ENCODE measurements at places on chromosomes 7 and 10. TPM values are rescaled to one million over a fixed set of nuclear protein-coding genes. Genes with fewer than 3 reads are reported as not detected.
A peak's percentile ranks its signal among the peaks of the same experiment; 100 is the strongest.

GRCh38 chr7:6399351-6399750 is 48.4 kb downstream of the DAGLB start:
- no peak for DNase-seq

- DNase-seq: no peak
These were observed 1262.0 kb downstream of the TYW1 start for GRCh38 chr7:68258609-68259008.

GRCh38 chr10:68135362-68135761 is 26.1 kb downstream of the MYPN start:
- DNase-seq: no peak

DNA sequence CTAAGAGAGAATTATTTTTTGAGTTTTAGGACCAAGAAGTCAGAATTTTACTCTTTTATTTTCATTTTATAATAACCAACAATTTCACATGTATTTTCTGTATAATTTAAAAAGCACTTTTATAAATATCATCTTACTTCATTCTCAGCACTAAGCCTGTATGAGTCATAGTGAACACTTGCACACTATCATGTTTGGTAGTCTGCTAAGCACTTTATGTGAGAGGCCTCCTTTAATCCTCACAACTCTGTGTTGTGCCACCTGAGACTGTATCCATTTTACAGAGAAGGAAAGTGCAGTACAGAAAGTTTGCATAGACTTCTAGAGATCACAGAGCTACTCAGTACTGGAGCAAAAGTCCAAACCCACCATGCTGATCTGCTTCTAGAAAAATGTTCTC is 939.6 kb downstream of the NRG3 start:
- DNase-seq: no peak

GRCh38 chr7:94062372-94062771 is 58.2 kb upstream of the BET1 start:
- DNase-seq: no peak

GRCh38 chr7:66913118-66914037 is 7.6 kb upstream of the TMEM248 start:
- DNase-seq: no peak

DNA sequence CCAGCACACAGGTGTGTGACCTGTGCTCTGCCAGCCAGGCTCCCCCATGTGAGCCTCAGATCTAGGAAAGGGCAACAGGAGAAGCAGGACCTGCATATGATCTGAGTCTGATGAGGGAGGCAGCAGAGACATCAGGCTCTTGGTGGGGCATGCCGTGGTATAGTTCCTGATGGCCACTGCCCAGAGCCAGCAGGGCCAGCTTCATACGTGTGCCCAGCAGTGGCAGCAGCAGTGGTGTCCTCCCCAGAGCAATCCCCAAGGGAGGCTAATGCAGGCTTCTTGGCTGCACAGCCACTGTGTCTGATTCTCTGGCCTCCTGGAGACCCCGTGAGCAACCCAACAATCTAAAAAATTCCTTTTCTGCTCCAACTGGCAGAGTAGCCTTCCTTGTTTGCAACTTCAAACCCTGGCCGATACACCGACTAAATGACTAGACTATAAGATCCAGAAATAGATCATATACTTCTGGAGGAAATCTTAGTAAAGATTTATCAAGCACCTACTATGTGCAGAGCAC is 230.6 kb upstream of the ZMIZ1 start:
- no peak for DNase-seq

DNA sequence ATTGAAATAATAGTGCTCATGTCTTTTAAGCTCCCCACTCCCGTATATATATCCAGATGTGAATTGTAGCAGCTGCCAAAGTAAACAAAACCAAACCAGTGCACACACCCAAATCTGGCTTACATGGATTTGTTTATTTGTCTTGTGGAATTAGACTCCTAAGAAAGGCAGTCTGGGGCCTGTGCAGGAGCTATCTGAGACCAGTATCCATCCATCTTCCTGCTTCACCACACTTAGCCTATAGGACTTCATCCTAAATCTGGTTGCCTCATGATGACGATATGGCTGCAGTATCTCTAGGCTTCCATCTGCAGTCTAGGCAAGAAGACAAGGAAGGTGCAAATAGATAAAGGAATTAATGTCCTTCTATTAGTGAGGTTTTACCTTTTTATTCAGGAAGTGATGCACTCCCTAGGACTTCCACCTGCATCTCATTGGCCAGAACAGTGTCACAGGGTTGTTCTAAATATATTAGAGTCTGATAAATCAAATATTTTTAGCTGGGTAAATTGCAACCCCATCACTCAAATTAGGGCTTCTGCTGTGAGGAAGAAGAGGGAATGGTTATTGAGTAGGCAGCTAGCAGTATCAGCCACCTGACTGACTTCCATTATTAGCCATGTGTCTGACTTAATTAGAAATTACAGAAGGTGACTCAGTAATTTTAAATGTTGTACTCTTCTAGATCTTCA is 6.0 kb downstream of the WIPF3 start:
- DNase-seq: peak; percentile 9

DNA sequence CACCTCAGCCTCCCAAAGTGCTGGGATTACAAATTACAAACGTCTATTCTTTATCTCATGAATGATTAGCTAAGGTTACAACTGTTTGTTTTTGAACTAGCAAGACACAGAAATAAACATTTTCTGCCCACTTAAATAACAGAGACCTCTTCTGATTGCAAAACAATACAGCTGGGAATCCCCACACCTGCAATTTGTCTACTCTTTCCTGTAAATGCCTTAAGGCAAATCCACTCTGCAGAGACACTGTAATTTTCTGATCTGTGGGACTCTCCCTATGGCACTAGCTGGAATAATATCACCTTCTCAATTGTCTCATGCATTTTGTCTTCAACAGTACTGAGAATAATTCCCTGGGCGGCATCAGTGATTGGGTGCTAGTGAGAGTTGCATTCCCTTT is 149.3 kb upstream of the FAM3C start:
- no peak for DNase-seq

GRCh38 chr10:86941991-86942421 is 15.4 kb downstream of the MMRN2 start:
- no peak for DNase-seq

- no peak for DNase-seq
These were observed 44.2 kb downstream of the DLD start for GRCh38 chr7:107934991-107935770.

- DNase-seq: no peak
These were observed 391.1 kb downstream of the RPS24 start for GRCh38 chr10:78424723-78425122.

DNA sequence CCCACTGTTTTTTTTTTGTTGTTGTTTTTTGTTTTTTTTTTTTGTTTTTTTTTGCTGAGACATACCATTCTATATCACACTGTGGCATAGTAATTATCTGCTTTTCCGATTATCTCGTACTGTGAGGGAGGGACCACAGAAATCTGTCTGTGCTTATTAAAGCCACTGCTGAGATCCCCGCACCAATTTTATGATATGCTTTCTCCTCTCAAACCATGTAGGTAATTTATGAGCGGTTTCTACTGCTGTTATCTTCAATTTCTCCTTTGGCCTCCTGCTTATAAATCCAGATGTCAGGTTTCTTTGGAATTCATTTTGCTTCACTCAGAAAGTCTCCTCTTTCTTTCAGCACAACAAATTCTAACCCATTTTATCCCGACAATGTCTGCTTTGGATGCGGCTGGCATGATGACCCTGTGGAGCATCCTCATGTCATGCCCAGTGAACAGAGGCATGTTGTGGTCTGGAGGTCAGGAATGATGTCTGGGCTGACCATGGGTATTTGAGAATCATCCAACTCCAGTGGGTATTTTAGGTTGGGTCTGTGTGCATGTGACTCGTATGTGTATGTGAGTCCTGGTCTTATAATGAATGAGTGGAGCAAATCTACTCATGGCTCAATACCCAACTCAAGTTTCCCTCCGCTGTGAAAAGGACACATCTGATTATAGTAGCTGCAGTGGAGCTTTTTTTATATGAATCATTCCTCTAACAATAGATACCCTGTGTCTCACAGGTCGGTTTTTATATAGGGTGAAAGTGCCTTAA is 213.4 kb downstream of the GALNT17 start:
- DNase-seq: no peak

GRCh38 chr7:43491984-43492383 is 90.9 kb upstream of the STK17A start:
- DNase-seq: peak; percentile 73

DNA sequence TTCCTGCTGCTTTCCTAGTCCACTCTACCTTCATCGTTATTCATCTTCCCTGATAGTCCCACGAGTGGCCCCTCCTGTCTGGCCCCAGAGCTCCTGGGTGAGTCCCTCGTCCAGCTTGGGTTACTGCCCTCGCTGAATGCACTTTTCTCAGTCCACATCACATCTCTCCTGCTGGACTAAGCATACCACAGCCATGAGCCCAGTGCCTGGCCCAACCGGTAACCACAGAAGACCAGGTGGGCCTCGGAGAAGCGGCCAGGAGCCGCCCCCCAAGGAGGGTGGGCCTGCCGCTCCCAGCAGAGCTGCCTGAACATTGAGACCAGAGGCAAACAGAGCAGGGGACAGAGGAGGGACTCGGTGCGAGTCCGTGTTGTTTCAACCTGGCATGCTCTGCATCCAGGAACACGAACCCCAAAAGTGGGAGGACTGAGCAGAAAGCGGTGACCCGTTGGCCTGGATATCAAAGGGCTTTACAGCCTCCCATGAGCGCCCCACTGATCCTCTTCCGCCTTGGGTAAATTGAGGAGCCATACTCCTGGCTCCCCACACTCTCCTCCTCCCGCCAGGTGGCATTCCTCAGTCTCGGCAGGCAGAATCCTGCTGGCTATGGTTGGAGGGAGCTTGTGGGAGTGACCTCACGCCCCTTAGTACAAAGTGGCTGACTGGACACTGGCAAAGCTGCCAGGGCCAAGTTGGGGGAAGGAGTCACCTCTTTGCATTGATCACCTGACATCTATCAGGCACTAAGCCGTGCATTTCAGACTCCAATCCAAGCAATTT is 13.3 kb downstream of the TMEM72 start:
- DNase-seq: no peak

DNA sequence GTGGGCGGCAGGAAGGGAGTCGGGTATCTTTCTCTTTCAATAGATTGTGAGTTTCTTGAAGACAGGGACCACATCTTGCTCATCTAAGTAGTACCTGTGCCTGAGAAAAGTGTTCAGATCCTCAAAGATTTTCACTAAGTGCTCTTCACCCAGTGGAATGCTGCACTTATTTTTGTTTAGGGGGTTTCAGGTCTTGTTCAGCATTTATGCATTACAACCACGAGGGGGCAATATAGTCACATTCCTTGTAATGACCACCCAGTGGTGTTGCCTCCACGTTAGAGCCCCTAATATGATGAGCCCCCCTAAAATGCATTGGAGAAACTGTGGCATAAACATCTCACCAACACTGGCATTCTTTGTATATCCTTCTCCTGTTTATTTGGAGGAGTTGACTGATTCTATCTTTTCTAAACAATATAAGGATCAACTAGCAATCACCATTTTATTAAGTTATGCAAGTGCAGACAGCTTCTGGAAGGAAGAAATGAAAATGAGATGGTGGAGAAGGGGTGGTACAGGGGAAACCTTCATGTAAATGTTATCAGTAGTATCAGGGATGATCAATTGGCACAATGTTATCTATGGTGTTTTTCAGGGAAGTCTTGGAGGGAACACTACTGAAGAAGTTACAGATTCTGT is 3.1 kb upstream of the PAPSS2 start:
- DNase-seq: no peak

GRCh38 chr7:127997226-127997922 is 33.9 kb downstream of the LRRC4 start:
- DNase-seq: no peak

DNA sequence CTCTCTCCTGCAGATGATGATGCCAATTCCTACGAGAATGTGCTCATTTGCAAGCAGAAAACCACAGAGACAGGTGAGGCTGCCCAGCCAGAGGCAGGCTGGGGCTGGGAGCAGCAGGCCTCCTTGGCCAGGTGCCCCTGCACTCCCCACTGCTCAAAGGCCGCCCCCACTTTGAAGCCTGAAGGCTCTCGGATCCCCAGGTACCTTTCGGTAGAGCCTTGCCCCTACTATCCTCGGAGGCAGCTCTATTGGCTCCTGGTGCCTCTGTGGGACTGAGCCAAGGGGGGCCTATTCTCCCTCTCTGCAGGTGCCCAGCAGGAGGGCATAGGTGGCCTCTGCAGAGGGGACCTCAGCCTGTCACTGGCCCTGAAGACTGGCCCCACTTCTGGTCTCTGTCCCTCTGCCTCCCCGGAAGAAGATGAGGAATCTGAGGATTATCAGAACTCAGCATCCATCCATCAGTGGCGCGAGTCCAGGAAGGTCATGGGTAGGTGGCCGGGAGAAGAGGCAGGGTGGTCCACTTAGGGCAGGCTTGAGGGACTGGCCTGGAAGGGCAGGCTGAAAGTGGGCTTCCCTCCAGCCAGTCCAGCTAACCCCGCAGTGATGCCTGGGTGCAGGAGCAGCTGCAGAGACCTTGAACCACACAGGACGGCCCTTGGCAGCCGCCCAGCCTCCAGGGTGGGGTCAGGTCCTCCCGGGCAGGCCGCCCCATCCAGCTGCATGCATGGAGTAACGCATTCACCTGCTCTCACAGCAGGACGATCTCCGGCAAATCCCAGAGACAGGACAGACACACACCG is 14.1 kb downstream of the LAT2 start:
- no peak for DNase-seq

Gene MLLT10
- total RNA-seq: 22.5 TPM

Gene CFTR
- total RNA-seq: not detected

Gene HOXA1
- total RNA-seq: 0.27 TPM

Gene FKBP9
- 170 TPM for total RNA-seq

Gene UNCX
- not detected for total RNA-seq

Gene NPC1L1
- not detected for total RNA-seq

Gene SP8
- total RNA-seq: 1.5 TPM

Gene MAD1L1
- total RNA-seq: 58.7 TPM
